ENCODE measurements at places on chromosomes 6 and 20.

DNA sequence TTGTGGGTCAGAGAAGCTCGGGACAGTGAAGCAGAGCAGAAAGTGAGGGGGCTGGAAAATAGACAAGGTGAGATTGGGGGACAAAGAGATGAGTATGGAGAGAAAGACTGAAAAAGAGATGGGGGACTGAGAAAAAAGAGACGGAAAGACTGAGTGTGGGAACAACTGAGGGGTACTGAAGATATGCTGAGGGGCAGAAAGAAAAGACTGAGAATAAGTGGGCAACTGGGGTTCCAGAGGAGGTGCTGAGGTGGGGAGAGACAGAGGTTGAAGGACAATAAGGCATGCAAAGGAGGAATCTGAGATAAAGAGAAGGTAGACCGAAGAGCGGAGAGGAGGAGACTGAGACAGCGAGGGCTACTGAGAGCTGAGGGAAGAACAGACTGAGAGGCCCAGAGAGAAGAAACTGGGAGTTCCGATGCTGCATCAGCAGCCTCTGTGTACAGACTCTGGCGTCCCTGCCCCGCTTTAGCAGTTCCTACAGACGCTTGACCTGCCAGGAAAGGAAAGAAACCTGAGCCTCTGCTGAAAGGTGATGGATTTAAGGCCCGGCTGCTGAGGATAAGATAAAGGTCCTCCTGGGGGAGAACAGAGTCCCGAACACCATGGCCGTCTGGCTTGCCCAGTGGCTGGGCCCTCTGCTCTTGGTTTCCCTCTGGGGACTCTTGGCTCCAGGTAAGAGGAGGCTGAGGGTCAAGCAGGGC is at the start of gene PRSS16:
Gene PRSS16, plus strand, starts transcription at position 569 of the 704 bp plus-strand sequence. Its CDS starts 37 bp downstream, at position 606.
- no peak for DNase-seq

DNA sequence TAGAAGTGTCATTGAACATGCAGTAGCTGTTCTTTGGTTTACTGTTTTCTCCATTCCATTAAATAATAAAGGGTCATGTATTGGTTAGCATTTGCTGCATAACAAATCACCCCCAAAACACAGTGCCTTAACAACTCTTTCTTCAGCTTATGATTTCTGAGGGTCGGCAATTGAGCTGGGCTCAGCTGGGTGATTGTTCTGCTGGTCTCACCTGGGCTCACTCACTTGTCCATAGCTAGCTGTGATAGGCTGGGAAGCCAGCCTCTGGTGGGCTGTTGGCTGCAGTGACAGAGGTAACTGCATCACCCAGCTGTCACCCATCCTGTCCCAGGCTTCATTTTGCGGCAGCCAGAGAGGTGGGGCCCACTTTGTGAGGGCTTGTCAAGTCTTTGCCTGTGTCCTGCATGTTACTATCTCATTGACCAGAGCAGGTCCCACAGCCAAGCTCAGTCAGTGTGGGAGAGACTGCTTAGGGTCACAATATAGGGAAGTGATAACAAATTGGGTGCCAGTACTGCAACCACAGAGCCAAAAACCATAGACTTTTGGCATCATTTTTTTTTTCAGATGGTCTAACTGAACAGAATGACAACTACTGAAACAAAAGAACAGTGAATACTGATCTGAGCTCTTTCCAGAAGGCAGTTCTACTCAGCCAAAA is 76.9 kb downstream of the SYNDIG1 start:
- no peak for DNase-seq

GRCh38 chr20:1997483-1998192 is 3.8 kb upstream of the PDYN start:
- no peak for DNase-seq

- no peak for DNase-seq
Observed at GRCh38 chr6:115271434-115271833, 789.3 kb downstream of the FRK start.

DNA sequence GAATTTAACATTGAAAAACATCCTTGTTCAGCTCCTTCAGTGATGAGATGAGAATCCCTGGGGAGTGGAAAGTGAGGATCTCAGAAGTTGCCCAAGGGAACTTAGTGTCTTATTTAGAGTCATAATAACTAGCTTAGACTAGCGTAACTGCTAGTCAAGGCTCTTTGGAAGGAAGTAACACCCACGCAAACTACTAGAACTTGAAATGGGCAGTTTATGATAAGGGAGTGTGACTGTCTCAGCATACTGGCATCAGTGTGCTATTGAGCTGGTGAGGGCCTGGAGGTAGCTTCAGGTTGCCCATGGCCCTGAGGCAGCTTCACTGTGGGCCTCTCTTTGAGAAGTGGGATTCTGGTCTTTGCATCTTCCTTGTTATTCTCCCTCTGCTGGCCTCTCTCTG is 40.1 kb downstream of the SLX4IP start:
- DNase-seq = no peak

DNA sequence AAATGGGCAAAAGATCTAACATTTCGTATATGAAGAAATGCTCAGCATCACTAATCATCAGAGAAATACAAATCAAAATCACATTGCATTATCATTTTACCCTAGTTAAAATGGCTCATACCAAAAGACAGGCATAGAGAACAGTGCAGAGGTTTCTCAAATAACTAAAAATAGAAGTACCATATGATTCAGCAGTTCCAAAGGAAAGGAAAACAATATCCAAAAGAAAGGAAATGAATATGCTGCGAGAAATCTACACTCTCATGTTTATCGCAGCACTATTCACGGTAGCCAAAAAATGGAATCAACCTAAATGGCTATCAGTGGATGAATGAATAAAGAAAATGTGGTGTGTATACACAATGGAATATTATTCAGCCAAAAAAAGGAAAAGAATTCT is 63.5 kb downstream of the VTA1 start:
- DNase-seq = no peak

All from stimulated activated CD8-positive, alpha-beta memory T cell treated with anti-CD3 and anti-CD28 coated beads, Interleukin-4, amount 100 ng/mL, for 1 hour (primary cell).